ENCODE measurements at places on chromosomes 2 and 18.

DNA sequence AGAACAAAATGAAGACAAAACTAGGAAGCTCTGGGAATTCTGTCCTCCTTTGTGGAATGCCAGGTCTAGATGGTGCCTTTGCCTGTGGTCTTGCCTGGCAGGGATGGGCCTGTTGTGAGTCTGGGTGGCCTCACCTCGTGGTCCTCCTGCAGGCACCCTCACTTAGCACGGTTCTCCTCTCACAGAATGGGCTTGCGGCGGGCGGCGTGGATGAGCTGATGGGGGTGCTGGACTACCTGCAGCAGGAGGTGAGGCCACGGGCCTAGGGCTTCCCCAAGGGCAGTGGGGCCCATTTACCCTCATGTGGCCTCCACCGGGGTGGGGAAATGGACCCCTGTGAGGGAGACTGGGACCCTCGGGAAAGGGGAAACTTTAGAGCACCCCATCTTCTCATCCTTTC lies 42.3 kb downstream of the PLB1 start:
- no peak for DNase-seq

GRCh38 chr2:170006587-170007325 lies 171.2 kb upstream of the MYO3B start:
- DNase-seq, result no peak

DNA sequence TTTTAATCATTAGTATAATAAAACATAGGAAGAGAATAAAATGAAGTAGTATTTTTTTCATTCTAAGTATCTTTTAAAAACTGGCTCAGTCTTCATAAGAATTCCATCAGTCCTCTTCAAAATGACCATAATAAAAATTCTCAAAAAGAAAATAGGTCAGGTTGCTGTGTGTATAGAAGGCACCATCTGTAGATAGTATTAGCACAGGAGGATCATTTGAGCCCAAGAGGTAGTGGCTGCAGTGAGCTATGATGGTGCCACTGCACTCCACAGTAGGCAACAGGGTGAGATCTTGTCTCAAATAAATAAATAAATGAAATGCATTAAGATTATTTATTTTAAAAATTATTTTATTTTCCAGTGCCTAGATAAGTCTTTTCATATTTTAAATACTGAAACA lies 475.8 kb downstream of the ZNF804A start:
- no peak for DNase-seq

GRCh38 chr2:153470867-153471266 lies 7.7 kb downstream of the RPRM start:
- DNase-seq, result no peak

DNA sequence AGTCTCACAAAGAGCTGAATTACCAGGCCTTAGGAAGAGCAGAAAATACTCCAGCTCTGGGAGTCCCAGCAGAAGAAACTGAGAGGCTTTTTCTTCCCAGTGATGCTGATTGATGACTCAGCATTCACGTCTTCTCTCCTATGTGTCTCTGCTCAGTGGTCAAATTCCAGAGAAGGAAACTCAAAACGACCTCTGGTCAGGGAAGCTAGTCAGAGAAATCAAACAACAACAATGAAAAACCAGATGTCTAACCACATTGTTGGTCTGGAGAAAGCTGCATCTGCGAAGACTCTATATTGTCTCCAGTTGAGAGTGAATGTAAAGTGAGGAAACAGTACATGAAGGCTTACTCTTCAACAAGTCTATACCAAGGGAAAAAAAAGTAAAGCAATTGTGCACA lies 28.6 kb upstream of the CERS6 start:
- DNase-seq, result no peak

DNA sequence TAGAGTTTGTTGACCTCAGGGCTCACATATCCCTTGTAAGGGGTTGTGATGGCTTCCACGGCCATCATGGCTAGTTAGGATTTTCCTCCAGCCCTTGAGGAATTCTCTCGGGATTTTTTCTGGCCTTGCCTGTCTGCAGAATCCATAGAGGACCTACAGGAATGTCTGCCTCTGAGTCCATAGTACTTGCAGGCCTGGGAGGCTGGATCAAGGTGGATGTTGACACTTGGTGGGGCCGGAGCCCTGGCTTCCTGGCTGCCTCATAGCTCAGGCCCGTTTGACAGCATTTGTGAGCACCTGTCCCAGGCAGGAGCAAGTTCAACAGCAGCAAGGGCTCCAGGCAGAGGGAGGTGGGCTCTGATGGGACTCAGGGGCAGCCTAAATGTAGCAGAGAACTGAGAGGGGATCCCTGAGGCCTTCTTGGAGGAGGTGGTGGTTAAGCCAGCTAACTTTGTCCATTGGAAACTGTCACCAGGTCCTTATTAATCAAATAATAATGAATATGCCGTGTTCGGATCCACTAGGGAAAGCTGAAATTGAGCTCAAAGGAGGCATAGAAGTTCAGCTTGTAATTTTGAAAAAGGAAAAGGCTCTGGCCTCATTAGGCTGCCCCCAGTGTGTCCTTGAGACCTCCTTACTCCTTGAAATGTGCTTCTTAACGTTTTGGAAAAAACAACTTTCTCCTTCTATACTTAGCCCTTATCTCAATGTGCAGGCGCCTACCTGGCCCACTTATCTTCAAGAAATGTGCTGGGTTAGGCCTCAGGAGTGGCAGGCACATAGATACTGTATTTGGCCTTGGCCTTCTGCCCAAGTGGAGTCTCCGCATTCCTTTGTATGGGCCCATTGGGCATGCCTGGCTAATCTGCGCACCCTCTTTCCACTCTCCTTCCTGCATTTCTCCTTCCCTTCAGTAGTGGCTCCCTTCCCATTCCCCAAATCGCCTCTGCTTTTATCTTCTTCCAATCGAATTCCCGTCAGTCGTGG lies 66.9 kb downstream of the HPCAL1 start:
- no peak for DNase-seq

- DNase-seq, result no peak
These were observed 143.6 kb downstream of the CCDC148 start for GRCh38 chr2:158312981-158313380.

DNA sequence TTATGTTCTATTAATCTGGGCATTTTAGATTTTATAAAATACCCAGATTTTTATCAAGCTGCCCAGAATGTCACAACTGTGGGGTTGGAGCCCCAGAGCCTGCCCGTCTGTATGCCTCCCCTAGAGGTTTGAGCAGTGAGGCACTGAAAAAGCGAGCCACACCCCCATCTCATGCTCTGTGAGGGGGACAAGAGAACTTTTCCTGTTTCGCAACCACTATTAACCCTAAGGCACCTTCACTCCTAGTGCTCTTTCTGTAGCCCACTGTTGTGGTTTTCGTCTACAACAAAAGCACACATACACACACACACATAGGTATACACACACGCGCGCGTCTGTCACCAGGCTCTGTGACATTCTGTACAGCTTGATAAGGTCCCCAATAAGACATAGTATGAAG lies 38.0 kb downstream of the DCDC2C start:
- no peak for DNase-seq

DNA sequence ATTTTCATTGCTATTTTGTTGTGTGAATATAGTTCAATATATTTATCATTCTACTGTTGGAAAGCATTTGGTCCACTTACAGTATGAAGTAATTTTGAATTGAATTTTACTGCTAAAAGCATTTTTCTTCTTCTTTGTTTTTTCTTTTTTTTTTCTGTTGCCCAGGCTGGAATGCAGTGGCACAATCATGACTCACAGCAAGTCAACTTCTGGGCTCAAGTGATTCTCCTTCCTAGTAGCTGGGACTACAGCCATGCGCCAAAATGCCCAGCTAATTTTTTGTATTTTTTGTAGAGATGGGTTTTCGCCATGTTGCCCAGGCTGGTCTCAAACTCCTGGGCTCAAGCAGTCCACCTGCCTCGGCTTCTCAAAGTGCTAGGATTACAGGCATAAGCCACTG lies 2.4 kb upstream of the ETAA1 start:
- peak; percentile 54 for DNase-seq

DNA sequence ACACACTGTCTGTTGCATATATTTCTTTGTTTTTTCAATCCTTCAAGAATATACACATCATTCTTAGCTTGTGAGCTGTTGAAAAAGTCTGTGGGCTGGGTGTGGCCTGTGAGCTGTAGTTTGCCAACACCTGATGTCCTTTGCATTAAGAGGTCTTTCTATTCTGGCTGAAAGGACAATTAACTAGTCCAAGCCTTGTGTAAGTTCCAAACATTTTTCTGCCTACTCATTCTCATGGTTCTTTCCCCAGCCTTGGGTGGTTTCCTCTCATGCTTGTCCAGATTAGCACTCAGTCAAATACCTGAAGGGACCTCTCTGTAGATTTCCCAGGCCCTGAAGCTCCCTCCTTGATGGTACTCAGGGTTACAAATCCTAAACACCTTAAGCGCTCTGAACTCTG lies 57.8 kb upstream of the NABP1 start:
- no peak for DNase-seq

GRCh38 chr18:32378705-32379104 lies 92.0 kb downstream of the GAREM1 start:
- no peak for DNase-seq

DNA sequence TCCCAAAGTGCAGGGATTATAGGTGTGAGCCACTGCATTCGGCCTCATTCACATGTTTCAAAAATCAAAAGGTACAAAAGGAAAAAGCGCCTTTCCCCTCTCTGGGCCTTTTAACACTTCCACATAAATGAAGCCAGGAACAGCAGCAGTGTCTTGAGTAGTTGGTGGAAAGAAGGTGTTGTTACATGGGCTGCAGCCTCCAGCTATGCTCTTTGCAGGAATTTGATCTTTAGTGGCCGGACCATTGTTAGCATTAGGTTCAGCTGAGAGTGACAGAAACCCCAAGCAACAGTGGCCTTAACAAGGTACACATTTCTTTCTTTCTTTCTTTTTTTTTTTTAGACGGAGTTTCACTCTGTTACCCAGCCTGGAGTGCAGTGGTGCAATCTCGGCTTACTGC lies 59.1 kb downstream of the HS6ST1 start:
- DNase-seq, result no peak

DNA sequence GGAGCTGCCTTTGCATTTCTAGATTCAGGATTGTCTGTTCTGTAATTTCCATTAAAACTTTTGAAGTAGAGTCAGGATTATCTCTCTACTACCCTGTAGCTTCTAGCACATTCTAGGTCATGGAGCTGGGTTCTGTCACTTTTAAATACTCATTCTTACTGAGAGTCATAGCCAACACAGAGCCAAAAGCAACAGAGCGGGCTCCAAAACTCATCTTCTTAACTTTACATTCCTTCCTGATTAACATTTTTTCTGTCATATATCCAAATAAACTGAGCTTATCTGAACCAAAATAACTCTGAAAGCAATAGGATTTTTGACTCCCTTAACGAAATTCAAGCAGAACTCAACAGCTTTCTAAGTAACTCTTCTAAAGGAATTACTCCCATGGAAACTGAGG lies 12.9 kb downstream of the PREPL start:
- no peak for DNase-seq

DNA sequence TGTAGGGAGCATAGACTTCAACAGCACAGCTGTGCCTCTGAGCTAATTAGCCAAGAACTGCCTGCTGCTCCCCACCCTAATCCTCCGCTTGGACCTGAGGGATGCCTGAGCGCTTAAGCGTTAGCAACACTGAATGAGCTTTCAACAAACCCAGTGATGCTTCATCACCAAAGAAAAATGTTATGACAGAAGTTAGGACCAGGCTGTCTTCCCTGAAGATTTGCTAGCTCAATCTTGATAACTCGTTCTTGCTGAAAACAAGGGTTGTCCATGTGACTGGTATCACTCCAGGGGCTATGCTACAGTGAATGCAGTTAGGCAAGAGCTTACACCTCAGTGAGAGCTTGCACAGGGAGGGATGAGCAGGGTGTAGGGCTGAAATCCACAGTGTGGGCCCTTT lies 190.7 kb upstream of the SIX2 start:
- no peak for DNase-seq

DNA sequence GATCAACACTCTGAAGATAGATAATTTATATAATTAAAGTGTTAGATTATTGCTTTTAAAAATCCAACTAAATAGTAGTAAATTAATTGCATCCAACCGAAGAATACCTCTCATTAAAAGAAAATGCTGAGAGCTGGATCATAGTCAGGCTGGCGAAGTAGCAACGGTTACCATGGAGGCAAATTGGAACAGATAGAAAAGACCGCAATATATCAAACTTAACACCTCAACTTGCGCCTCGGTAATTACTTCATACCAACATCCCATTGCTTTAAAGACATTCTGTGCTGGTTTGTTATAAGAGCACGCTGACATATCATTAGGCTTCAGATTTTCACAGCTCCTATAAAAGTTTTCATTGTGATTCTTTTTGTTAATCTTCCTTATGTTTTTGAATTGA lies 183.8 kb upstream of the ZC3H15 start:
- DNase-seq, result no peak

DNA sequence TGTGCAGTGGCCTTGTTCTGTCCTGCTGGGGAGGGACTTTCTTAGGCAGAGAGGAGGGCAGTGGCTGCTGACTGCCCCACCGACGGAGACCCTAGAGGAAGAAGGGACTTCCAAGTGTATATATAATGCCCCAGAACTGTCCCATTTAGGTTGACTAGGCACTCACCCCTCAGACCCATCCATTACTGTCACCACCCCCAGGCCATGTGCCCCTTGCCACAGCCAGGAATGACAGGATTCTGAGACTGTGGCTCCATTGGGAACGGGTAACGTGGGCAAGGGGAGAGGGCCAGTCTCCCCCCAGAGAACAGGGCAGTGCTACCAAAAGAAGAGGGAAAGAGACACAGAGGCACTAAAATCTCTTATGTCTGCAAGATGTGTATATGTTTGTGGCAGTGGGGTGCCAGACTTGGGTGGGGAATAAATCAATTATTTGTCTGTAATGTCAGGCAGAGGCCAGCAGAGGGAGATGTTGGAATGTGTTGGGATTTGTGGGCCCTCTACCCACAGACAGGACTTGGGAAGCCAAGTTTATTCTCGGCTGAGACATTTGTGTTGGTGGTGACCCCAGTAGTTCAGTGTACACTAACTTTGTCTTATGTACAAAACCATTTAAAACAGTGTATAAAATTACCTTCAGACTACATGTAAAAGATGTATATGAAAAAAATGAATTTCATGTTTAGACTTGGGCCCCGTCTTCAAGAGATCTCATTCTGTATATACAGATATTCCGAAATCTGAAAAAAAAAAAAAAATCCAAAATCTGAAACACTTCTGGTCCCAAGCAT lies 24.0 kb upstream of the TMEM37 start:
- DNase-seq, result no peak

- DNase-seq, result no peak
These were observed 297.4 kb downstream of the CALCRL start for GRCh38 chr2:187150670-187151069.

- DNase-seq, result no peak
These were observed 150.0 kb downstream of the DYSF start for GRCh38 chr2:71603311-71603811.

DNA sequence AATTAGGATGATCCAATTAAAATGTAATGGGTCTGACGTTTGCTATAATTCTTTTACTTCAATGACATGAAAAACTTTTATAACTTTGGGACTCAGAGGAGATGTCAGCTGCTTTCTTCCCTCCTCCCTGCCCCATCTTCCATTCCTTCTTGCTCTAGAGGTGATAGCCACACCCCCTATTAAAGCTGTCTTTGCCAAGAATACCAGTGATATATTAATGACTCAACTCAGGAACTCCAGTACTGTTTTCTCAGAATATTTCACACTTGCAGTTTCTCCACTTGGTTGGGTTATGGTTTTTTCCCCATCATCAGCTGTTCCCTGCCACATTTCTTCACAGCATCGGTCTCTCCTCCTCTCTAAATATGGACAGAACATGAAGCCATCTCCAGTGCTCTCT lies 184.0 kb downstream of the KCNE4 start:
- DNase-seq, result no peak

- no peak for DNase-seq
These were observed 253.4 kb downstream of the TMX3 start for GRCh38 chr18:68461481-68462018.

- no peak for DNase-seq
These were observed 1.2 kb downstream of the RAB12 start for GRCh38 chr18:8610459-8610851.
